ENCODE measurements at places on chromosomes 4 and X.
A peak's percentile ranks its signal among the peaks of the same experiment; 100 is the strongest.

GRCh38 chrX:71996826-71997225, 86.2 kb downstream of the NHSL2 start:
- DNase-seq: no peak

DNA sequence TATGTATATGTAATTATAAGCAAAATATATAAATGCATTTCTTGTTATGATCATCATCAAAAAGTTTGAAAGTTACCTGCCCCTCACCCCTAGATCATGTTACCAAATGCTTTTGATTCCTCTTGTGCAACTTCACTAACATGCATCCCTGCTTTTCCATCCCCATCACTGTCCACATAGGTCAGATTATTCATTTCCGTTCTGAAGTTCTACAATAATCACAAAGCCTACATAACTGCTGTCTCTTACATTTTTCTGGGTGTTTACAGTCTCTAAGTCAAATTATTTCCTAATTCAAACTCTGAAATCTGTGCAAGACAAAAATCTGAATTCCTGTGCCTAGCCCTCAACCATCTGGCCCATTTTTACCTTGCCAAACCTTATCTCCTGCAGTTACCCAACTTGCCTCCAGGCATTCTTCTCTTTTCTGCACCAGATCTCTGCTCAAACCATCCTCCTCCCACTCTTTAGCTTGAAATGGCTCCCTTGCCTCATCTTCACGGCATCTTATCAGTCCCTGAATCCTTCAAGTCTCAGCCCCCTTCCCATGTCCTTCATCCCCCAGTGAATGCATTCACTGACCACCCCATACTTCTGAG, 42.4 kb upstream of the SLC39A8 start:
- no peak for DNase-seq

DNA sequence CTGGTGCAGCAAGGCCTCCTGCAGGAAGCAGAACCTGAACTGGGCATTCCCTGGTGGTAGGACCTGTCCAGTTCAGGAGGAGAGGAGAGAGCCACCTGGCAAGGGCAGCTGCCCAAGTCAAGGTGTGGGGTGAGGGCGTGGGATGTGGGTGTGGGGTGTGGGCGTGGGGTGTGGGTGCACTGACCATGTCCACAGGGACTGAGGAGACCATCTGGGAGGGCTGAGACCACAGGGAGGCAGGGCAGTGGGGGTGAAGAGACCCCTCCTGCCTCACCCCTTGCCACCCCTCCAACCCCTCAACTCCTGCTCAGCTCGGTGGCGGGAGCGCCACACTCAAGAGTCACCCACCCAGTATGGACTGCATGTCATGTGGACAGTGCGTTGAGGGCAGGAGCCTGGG, 117.9 kb downstream of the CPZ start:
- no peak for DNase-seq

- DNase-seq: no peak
Measured at GRCh38 chr4:105989485-105990242, 94.4 kb downstream of the NPNT start.

DNA sequence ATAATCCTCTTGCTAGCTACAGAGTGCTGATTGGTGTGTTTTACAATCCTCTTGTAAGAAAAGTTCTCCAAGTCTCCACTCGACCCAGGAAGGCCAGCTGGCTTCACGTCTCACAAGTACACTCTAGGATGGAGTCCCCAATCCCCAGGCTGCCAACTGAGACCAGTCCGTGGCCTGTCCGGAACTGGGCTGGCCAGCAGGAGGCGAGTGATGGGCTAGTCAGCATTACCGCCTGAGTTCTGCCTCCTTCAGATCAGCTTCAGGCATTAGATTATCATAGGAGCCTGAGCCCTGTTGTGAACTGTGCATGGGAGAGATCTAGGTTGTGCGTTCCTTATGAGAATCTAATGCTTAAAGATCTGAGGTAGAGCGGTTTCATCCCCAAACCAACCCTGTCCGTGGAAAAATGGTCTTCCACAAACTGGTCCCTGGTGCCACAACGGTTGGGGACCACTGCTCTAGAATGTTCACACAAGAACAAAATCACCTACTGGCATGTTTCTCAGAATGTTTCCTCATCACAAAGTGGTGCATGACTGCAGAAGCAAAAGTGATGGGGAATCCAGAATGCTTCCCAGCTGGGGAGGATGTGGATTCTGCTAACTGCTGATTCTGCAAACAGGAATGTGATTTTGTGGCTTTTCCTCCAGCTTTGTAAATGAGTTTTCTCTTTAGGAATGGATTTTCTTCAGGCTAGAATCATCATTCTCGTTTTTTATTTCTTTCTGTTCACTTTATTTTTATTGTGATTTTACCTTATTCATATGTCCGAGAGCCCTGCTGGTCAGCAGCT, 40.9 kb downstream of the SEPTIN11 start:
- no peak for DNase-seq

GRCh38 chr4:19689511-19689910, 562.2 kb upstream of the SLIT2 start:
- no peak for DNase-seq

- no peak for DNase-seq
Measured at GRCh38 chrX:48715072-48715471, 18.5 kb downstream of the SUV39H1 start.

DNA sequence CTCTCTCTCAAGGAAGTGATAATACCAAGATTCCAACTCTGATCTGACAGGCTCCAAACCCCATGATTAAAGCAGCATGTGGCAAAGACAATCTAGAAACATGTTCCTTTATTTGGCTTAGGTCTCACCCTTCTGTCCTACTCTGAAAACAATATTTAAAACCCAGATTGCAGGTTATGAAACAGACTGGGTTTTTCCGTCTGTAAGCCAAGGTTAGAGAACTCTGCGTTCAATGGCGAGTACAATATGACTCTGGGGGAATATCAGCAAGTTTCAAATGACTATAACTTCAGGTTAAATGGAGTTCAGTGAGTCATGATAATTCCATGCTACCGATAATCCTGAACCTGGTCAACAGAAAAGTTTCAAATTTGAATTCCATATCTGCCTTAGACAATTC, 50.8 kb downstream of the ANAPC10 start:
- DNase-seq: no peak

- DNase-seq: no peak
Measured at GRCh38 chr4:163473576-163473975, at the start of gene TKTL2. Gene TKTL2 (minus strand): TSS chr4:163473754. CDS start chr4:163473734, 20 bp downstream.

- no peak for DNase-seq
Measured at GRCh38 chr4:123449780-123450179, 53.2 kb downstream of the SPRY1 start.

GRCh38 chr4:88735564-88735963, 37.9 kb upstream of the NAP1L5 start:
- DNase-seq: no peak

DNA sequence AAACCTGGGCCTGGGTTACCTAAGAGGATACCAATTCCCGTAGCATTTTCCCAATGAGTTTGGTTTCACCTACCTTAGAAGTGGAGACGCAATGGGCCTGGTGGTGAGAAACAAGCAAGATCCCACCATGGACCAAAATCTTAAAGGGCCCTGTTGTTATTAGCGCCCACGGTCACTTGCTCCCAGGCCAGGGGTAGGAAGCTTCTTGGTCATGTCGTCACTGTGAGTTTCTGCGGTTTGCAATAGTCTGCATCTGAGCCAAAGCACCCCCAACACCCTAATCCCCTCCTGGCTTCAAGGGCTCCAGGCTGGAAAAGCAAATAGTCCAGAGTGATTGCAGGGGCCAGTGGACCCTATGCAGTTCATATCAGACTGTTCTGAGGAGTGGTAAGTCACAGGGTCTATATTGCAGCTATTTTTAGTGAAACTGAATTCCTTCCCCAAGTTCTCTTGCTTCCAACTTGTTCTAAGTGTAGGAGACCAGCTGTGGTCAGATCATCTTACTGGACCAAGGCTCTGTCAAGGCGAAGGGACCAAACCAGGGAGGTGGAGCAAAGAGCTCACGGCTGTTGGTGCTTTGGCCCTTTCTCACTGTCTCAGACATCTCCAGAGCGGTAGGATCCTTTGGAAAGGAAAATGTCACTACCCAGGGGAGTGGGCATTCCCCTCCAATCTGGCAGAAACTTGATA, 307.9 kb upstream of the F9 start:
- DNase-seq: no peak

DNA sequence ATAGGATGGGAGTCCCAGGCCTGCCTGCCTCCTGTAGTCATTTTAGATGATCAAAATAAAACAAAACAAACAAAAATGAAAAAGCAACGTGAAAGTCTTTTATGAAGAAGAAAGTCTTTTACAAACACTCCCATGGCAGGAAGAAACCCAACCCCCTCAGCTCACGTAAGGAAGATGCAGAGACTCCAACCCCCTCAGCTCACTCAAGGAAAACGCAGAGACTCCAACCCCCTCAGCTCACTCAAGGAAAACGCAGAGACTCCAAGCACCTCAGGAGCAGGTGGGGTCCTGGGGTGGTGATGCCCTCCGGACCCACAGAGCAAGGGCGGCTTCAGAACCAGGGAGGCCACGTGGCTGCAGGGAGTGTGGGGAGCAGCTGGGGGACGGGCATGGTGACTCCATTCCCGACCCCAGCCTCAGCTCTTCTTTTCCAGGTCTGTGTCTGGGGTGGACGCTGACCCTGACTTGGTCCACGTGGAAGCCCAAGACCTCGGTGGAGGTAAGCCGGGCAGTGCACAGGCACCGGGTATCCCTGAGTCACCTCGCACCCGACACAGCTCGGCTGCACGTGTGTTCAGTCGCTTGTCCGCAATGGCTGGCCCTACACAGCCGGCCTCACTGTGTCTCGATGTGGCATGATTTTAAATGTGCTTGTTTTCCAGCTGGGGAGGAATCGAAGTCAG, 226.5 kb upstream of the PSAPL1 start:
- no peak for DNase-seq

DNA sequence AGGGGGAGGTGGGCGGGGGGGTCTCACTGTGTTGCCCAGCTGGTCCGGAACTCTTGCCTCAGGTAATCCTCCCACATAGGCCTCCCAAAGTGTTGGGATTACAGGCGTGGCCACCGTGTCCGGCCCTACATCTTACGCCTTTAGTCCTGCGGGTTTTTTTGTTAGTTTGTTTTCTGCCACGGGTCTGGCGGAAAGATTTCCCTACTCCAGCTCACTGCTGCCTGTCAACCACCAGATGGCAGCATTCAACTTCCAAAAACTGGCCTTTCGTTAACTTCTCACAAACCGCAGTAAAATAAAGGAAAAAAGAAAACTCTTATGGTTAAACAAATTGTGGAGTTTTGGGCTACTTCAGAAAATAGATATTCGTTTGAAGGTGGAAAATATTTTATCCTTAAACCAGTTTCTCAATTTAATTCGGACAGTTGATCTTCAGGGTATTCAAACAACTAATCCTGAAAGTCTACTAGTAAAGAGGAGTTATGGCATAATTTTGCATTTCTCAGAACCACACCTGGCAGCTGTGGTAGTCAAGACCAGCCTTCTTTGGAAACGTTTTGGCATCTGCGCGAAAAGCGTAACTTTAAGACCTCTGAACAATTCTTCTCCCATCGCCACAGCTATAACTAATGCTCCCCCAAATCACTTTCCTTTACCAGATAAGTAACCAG, 41.1 kb downstream of the LUZP4 start:
- peak; percentile 19 for DNase-seq

DNA sequence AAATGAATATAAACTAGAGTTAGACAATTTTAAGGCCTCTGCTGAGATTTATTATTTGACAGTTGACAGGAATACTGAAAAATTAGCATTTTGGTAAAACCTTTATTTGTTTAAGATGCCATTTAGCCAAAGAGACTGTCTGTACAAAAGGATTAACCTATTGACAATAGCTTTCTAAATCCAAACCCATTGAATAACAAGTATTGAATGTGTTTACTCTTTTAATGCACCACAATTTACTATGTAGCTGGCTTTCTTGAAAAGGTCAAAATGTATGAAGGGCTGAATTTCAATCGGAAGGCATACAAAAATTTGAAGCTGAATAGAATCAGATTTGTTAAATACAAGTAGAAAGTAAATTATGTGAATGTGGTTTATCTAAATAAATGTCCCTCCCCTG, 374.5 kb downstream of the TEX13C start:
- no peak for DNase-seq

GRCh38 chr4:119478446-119479179, 150.0 kb downstream of the PDE5A start:
- no peak for DNase-seq

GRCh38 chr4:22071749-22072148, 123.2 kb upstream of the KCNIP4 start:
- no peak for DNase-seq

- DNase-seq: no peak
Measured at GRCh38 chrX:11952176-11952720, 186.0 kb upstream of the FRMPD4 start.

GRCh38 chr4:172707622-172708021, 461.0 kb upstream of the GALNT7 start:
- DNase-seq: no peak

GRCh38 chr4:111128327-111128726, 505.4 kb upstream of the PITX2 start:
- DNase-seq: no peak

DNA sequence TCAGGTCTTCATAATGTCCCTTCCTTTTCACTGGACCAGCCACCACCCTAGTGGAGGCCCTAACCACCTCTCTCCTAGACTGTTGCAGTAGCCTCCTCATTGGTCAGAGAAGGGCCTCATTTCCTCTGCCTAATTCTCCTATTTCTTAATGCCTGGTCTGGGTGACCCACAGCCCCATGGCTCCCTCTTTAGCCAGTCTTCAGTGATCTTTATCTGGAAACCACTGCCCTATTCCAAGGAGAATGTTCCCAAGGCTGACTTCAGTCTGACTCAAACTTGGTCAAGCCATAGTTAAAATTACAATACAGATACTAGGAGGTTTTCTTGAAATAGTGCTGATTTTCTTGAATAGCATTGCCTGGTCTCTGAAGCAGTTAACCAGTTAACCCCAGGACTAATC, 53.6 kb upstream of the PRPS1 start:
- DNase-seq: no peak

DNA sequence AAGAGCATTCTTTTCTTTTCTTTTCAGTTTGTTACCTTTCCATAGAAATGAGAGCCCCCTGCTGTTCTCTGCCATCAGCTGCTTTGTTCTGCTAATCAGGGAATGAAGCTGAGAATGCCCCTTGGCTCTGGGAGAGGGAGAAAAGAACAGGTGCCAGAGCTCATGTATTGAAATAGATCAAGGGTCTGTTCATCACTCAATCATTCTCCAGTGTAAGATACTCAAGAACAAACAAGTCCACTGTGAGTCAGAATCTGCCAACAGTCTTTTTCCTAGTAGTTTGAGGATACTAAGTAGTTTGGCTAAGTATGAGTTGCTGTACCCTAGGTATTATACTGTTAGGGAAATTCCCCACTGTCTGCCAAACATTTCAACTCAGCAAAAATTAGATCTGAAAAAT, 144.3 kb downstream of the RTL3 start:
- DNase-seq: no peak

- no peak for DNase-seq
Measured at GRCh38 chr4:174134361-174134760, 149.1 kb downstream of the FBXO8 start.

All from posterior cingulate gyrus (tissue), 11 donors.